ENCODE measurements at places on chromosomes 16 and 17.

DNA sequence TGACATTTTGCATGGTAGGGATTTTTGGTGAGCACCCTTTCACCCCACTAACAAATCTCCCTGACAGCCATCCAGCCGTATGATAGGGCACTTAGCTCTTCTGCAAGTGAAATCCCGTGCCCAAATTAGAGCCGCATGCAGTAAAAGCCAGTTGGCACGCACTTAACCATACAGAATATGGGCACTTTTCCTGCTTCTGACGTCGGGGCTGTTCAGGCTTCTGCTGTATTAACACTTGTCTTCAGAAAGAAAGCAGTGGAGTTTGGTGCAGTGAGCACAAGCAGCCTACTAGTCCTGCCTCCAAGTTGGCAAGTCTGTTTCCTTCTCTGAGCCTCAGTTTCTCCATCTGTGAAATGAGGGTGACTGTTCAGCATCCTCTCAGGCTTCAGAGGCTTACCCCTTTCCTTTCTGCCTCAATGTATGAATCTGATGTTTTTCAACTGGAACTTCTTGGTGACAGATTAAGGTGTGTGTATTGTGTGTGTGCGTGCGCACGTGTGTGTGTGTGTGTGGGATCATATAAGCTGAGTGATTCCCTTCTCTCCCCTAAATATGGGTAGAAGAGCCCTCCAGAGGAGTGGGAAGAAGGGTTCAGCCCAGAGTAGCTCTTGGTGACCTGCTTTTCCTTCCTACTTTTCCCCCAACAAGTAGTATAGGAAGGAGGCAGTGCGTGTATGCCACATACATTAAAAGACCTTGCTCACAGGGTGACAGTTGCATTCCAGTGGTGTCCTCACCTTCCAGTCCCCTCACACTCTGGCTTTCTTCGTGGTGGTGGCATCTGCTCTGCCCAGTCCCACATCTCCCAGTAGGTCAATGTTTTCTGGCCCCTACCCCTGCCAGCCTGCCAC is 19.0 kb downstream of the IGF2BP1 start:
- DNase-seq = no peak

- DNase-seq = no peak
Observed at GRCh38 chr17:79476074-79476652, 134.7 kb downstream of the RBFOX3 start.

- DNase-seq = no peak
Observed at GRCh38 chr17:8631554-8631877, 991 bp upstream of the MYH10 start.

DNA sequence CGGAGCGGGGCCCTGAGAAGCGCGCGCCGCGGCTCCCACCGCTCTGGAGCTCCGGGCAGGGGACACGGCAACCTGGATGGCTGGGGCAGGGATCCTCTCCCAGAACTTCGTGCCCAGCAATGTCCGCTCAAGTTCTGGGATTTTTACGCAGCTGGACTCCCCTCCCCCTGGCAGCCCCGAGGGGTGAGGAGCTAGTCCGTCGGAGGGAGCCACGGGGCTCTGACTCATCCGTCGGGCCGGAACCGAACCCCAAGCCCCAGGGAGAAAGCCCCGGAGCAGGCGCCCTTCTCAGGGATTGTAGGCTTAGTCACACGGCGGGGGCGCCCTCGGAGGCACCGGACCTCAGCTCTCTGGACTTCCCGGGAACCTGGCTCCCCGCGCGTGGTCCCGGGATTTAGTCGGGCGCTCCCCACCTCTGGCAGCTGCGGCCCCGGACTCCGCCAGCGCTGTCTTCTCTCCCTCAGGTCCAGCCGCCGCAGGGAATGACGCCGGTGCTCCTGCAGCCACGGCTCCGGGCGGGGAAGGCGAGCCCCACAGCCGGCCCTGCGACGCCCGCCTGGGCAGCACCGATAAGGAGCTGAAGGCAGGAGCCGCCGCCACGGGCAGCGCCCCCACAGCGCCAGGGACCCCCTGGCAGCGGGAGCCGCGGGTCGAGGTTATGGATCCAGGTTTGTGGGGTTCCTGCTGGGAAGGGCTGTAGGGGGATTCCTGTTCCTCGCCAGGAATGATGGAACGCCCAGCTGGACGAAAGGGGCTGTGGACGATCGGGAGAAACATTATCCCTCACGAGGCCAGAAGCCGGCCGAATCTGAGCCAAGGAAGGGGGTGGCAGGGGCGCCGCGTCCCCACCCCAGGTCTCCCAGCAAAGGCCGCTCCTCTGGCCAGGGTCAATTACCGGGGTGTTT is 830 bp downstream of the SPHK1 start:
- no peak for DNase-seq

DNA sequence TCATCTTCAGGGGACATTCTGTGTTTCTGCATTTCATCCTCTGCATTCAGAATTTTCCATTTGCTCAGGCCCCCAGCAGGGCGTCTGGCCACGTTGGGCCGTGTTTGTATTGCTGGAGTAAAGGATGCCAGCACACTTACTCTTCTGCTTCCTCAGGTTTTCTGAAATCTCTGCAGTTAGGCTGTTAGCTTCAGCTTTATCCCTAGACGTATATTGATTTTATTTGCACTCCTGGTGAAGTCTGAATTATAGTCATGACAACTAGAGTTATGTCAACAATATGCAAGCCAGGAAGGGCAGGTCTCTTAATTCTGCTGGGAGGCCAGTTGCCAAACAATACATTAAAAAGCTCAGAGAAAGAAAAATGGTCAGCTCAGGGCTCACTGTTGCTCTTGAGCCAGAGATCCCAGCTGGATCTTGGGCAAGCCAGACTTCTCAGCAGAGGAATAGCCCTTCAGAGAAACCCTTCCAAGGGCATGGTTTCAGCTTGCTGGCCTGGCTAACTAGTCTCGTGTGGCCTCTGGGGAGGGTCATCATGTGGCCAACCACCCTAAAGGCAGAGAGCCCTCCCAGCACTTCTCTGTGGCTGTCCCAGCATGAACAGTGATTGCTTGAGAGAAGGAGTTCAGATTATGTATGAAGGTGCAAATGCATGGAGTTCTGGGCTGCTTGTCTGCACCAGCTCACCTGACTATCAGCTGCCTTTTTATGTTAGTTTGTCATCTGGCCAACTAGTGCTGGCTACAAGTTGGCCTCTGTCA is 110.2 kb upstream of the CACNG5 start:
- DNase-seq = no peak

DNA sequence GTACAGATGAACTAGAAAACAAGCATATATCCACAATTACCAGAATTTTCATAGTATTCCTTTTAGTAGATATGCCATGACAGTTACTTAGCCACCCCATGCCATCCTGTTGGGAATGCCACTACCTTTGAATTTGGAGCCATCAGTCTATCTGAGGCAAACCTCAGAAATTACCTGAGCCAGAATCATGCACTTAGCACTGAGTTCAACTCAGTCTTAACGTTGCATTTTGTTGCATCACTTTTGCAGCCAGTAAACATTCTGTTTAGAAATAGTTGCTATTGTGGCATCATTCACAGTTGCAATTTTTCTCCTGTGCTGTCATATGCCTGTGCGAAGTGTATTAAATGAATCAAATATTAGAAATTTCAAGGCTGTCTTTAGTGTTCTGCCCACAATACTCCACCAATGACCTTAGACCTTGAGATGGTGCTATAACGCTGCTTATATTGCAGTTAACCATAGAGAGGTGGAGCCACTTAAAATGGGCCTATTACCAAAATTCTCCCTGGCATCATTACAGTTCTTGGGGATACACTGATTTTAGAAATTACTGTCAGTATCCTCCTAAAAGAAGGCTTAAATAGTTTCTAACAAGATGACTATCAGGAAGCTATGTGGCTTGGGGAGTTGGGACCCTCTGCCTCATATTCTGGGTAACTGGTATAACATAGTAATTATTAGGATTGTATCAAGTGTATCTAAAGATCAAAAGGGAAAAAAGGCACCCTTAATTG is 11.1 kb downstream of the PTRH2 start:
- no peak for DNase-seq

DNA sequence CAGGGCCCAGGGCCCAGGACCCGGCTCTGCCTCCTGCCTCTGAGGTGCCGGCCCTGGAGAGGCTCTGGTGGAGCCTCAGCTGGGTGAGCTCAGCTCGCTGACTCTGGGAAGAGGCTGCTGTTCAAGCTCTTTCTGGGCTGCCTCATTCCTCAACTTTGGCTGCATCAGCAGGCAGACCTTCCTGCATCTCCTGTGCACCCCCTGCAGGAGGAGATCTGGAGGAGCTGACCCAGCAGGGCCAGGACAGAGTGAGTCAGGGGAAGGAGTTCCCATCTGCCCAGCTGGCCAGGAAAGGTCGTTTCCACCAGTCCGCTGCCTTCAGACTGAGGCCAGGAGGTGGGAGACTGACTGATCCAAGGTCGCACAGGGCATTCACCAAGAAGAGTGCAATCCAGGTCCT is 10.7 kb downstream of the CRHR1 start:
- no peak for DNase-seq

DNA sequence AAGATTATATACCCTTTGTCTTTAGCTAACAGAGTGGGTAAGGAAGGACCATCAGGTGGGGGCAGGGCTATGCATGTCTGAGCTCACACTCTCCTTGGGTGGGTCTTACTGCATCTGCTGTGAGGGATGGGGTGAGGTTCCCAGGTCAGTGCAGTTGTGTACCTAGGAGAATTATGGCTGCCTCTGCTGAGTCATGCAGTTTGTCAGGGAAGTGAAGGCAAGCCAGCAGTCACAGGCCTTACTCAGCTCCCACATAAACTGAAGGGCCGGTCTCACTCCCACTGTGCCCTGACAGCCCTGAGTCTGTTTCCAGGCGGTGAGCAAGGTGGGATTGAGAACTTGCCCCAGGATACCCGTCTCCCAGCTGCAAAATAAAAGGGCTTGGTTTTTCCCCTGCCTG is 328.6 kb downstream of the MAP2K6 start:
- DNase-seq = no peak
